Stimulated activated CD4-positive, alpha-beta T cell treated with anti-CD3 and anti-CD28 coated beads, Interleukin-12 subunit alpha, Interleukin-12 subunit beta, amount 100 ng/mL, for 4 hours (primary cell): ENCODE measurements at places on chromosomes 7 and 10.

DNA sequence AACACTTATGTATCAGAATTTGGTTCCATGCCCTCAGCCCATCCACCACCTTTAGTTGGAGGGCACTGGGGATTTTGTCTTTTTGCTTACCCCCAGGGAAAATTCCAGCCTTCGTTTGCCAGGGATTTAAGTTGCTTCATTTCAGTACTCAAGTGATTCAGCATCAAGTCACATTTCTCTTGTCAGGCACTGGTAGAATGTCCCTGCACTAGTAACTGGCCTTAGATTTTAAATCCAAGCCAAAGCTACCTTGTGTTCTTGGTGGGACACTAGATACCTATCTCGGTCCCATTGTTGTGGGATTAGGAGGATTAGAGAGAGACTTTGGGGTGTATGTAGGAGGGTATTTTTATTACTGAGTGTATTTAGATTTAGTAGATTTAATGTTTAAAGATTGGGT lies 613.1 kb downstream of the SUGCT start:
- no peak for DNase-seq

DNA sequence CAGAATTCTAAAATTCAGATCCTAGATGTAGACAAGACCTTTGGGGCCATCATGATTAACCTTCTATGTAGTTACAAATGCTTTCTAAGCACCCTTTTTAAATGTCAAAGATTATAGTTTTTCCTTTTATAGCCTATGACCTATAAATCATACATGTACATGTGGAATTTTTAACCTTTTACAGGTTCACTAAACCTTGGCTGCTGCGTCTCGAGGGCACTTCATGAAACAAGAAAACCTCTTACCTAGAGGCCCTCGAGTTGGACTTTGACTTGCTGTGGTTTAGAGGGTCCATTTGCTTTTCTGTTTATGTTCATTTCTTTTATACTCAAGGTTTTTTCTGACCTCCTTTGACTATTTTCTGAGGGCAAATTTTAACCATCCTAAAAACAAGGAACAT lies 302.2 kb downstream of the CSTF2T start:
- DNase-seq: no peak

DNA sequence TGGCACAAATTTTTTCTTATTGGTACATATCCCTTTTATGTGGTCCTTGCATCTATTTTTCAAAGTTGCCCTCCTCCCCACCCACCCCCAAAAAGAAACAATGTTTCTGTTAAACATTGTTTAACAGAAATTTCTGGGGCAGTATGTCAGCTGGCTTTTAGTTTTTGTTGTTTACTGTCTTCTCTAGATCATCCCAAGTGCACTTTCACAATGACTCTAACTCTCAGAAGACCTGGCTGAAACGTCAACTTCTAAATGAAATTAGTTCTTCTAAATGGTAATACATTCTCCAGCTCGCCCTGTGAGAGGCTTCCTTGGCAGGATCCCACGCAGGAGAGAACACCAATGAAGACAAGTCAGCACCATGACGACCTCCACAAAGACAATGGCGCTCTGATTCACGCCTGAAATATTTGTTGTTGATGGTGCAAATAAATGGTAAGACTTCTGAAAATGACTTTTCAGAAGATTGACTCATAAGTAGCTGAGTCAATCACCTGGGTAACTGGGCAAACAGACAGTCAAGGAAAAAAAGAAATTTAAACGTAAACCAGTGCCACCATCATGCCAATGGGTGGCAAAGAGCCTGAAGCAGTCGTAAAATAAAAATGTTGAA lies 293.7 kb downstream of the FZD1 start:
- no peak for DNase-seq

GRCh38 chr10:35339942-35340341 lies 3.6 kb downstream of the CCNY start:
- no peak for DNase-seq

DNA sequence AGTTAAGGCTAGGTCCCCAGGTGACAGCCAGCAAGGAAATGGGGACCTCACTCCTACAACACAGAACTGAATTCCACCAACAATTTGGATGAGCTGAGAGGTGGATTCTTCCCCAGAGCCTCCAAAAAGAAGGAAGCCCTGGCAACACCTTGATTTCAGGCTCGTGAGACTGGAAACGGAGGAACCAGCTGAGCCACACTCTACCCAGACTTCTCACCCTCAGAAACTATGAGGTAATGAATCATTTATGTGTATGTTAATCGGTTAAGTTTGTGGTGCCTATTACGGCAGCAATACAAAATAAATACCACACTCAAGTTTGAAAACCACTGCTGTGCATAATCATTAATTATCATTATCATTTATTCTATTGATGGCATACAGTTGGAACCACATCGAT lies 532.4 kb upstream of the ANKRD30A start:
- DNase-seq: no peak

- DNase-seq: no peak
These were observed 324.1 kb upstream of the BMPER start for GRCh38 chr7:33581236-33581635.

GRCh38 chr10:29691564-29692072 lies 56.8 kb upstream of the SVIL start:
- no peak for DNase-seq

DNA sequence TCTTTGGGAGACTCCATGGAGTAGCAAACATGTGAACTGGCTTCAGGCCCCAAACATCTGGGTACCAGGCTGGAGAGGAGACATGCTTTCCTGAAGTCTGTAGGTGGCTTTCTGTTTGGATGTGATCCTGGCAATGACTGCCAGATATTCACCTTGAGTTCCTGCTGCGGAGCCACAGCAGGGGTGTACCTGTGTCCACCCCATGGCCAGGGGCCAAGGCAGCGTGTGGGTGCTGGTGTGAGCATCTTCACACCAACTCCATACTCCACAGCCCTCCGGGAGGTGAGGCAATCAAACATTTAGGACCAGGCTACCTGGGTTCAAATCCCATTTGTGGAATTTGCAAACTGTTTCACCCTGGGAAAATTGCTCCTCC lies 113.0 kb downstream of the ADCY1 start:
- DNase-seq: no peak

DNA sequence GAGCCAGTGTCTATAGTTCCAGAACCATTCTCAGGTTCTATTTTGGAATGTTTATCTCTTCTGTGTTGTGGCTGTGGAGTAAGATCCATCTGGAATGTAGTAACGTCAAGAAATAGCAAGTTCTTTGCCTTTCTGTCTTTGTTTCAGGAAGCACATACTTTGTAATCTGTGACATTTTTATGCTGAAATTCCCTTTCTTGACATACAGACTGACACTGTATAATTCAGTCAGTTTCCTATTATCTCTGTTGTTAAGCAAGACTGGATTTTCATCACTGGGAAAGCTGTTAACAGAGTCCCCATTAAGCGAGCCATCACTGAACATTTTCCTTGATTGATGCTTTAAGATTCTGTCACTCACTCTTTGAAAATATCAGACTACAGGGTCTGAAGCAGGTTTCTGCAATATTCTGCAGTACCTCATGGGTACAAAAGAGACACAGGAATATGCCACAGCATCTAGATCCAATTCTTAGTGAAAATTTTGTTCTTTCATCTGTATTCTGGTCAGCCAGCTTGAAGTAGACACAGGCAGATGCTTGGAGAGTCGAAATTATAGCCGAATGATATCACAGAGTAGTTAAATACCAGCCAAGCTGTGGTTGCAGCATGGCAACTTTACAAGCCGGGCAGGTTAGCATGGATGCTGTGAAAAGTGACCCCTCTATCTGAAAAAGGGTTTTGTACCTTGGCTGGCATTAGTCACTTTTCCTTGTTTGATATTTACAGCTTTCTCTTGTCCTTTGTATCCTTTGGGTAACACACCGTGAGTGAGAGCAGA lies 62.6 kb downstream of the CACNB2 start:
- no peak for DNase-seq

DNA sequence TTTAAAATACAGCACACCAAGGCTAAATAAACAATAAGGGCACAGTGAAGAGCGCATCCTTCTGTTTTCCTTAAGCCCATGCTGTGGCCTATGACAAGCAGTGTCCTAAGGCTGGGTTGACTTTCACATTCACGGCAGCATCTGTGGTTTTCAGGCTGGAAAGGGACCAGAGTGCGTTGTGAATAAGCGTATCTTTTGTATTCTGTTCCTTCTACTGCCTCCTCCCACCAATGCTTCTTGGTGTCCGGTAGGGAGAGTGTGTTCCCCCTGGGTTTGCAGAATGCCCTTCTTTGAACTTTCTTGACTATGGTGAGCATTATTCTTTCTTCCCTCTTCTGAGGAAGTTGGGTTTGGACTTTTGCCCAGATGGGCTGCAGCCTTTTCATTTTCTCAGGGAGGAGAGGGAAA lies 73.6 kb downstream of the ABCA13 start:
- DNase-seq: no peak

GRCh38 chr7:55044791-55045190 lies 26.0 kb downstream of the EGFR start:
- DNase-seq: no peak

GRCh38 chr7:132187869-132188789 lies 388.1 kb downstream of the PLXNA4 start:
- no peak for DNase-seq

DNA sequence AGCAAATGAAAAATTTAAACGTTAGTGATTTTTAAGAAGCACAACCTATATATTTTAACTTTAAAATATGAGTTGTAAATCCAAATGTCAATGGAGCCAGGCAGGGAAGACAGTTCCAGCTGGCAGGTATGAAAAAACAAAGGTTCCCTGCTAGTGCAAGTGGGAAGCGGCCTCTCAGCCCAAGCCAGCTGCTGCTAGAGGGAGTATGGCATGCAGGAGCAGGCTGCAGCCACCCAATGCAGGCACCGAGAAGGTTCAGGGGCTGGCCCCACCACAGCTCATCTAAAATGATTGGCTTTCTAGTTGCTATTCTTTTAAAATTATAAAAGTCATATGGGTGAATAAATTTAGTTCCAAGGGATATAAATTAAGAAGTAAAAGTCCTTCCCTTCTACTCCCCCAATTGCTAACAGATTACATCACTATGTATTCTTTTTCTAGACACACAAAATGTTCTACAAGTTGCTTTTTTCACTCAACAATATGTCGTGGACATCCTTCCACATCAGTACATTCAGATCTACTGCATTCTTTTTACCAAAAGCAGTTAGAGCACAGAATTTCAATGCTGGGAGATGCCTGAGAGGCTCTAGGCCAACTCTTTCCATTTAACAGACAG lies 69.3 kb downstream of the SGMS1 start:
- DNase-seq: no peak
